ENCODE measurements at places on chromosomes 7 and 10.

DNA sequence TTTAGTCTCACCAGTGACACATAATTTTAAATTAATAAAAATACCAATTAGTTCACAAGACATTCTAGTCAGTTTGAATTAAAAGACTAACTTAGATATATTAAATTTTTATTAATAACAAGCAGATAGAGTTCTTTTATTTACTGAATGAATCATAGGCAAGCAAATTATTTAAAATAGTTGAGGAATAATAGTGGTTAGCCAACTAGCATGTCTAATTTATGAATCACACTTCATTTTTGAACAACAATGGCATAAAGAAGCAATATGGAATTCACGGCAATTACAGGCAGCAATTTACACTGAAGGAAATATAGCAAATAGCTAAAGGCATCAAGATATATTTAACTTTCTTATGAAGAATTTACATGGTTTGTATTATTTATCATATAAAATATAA, 187.0 kb upstream of the SLC26A5 start:
- no peak for DNase-seq

GRCh38 chr7:122743211-122743610, 40.5 kb upstream of the RNF148 start:
- no peak for DNase-seq

GRCh38 chr10:7853226-7853842, 35.0 kb downstream of the TAF3 start:
- DNase-seq, result no peak

GRCh38 chr7:96121752-96122151, 200.1 kb downstream of the SLC25A13 start:
- no peak for DNase-seq

DNA sequence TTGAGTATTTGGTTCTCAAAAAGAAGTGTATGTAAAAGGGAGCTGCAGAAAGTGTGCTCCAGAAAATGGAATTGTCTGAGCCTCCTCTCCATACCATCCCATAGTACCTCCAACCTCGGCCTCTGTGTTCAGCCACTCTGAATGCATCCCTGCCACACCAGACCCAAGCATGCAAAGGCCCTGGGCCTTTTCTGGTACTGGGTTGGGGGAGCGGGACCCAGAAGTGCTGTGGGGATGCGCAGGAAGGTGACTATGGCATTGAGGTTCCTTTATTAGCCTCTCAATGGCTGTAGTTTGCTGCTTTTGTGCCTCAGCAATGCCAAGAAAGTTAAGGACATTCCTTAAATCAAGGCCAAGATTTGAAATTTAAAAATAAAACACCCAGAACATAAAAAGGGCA, 2.1 kb upstream of the KCNMA1 start:
- DNase-seq, result no peak

GRCh38 chr10:132593900-132594876, 56.6 kb downstream of the INPP5A start:
- DNase-seq, result no peak

GRCh38 chr10:98144985-98145384, 10.5 kb downstream of the R3HCC1L start:
- DNase-seq, result no peak

GRCh38 chr7:102390697-102391484, 5.3 kb upstream of the PRKRIP1 start:
- DNase-seq, result peak; percentile 60

DNA sequence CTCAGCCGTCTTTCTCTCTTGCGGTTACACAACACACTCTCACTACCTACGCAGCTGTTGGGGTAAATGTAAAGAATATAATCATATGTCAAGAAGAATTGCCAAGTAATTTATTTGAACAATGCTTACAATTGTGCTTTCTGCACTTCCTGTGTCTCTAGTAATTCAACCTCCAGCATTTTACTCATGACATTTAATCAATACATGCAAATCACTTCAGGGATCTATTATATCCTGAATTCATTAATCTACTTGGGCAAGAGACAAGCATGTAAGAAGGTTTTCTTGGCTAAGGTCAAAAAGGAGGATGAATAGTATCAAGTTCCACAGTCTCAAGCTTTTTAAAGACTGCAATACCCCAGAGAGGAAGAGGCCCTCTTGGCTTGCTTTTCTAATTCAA, 562.9 kb upstream of the ADARB2 start:
- no peak for DNase-seq

DNA sequence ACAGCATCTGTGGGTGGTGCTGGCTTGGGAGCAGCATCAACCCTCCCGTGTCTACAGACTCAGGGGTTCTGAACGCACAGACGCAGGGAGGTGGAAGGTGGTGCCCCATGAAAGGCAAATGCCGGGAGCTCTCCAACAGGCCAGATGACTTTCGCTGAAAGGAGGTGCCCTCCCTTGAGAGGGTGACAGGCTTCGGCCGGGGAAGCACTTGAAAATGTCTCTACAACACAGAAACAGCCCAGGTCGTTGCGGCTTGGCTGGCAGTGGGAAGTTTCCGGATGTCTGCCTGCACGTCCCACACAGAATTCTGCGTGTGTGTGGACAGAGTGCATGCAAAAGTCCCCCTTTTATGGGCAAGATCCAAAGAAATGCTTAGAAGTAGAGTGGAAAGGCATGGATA, 239.6 kb downstream of the SKAP2 start:
- no peak for DNase-seq

DNA sequence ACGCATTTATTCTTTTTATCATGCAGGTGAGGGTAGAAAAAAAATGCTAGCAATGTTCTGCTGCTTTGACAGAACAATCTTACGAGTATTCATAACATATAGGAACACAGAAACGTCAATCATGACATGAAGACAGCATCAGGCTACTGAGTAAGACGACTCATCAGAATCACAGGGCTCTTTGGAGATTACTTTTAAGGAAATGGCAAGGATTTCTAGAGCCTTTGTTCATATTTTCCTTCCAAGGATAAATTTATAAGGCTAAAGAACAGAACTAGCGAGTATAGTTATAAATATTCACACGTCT, 39.8 kb upstream of the DNAJC1 start:
- no peak for DNase-seq

DNA sequence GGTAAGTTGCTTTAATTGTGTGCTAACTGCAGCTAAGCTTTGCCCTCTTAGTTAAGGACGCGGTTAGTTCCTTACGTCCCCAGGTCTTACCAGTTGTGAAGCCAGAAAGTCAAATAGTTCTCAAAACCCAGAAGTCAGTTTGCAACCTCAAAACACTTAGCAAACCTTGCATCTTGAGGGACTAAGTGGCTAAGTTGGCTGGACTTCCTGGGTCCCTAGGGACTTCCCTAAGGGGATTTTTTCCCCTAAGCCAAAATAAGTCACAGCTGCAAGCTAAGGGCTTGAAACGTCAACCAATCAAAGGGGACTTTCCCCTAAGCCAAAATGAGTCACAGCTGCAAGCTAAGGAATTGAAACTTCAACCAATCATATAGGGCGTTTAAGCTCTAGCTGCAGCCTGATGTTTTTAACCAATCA, 36.2 kb upstream of the HECW1 start:
- DNase-seq, result no peak

GRCh38 chr7:130444751-130445407, 4.1 kb upstream of the CEP41 start:
- DNase-seq, result no peak
